ENCODE measurements at places on chromosomes 7 and 10.

DNA sequence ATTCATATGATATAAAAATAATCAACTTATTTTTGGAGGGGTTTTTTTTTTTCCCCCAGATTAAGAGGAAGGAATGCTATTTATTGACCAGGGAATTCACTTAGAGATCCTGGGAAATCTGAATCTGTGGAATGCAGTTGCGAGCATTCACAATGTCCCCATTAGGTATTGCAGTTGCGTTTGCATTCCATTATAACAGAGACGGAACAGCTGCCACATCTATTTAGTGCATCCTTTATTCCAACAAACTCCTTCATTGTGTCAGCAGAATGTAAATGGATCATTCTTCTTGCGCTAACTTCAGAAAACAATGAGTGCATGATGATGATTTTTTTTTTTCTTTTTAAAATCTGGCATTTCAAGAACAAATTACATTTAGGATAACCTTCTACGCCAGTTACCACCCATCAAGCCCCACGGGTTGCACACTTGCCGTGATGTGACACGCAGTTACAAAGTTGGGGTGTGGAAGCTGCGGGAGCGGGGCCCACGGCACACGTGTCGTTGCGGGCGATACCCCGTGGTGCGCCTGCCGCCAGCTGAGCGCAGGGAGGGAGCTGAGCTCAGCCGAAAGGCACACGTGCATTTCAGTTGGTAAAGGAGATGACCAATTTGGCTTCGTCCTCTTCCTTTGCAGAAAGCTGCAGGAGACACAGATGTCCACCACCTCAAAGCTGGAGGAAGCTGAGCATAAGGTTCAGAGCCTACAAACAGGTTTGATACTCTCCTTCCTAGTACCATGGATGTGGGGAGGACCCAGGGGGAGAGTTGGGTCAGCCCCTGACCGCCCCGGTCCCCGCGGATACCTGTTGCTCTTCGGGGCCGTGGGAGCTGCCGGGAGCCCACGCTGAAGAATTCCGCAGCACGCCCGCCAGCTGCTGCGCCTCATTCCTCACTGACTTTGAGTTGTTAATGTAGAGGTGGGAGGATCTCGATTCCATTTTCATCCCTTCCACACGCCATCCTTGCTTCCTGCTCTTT lies 175.3 kb upstream of the SH2B2 start:
- DNase-seq, result no peak

DNA sequence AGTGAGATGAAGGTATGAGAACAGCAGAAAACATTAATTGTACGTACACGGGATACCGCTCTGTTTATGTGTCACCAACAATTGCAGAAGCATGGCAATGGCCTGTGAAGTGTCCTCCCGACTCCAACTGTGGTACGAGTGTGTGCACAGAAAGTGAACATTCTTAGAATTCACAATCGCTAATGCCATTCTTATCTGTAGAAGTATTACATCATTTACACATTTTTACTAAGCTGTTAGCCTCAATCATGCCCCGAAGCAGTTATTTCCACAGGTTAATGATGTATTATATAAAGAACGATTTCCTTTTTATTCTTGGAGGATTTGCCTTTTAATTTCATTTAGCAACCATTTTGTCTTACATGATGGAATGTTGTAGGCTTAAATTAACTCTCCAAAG lies 103.4 kb downstream of the EVX1 start:
- DNase-seq, result no peak

DNA sequence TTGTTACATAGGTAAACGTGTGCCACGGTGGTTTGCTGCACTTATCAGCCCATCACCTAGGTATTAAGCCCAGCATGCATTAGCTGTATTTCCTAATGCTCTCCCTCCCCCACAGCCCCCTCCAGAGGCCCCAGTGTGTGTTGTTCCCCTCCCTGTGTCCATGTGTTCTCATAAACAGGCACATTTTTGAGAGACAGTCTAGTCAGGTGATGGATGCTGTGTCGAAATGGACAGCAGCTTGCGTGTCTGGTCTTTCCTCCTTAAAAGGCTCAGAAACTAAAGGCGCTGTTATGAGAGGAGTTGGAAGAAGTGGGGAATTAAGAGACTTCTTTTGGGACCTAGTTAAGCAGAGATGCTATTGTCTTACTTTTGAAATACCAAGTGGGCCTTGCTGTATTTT lies 296.0 kb downstream of the BBS9 start:
- no peak for DNase-seq

DNA sequence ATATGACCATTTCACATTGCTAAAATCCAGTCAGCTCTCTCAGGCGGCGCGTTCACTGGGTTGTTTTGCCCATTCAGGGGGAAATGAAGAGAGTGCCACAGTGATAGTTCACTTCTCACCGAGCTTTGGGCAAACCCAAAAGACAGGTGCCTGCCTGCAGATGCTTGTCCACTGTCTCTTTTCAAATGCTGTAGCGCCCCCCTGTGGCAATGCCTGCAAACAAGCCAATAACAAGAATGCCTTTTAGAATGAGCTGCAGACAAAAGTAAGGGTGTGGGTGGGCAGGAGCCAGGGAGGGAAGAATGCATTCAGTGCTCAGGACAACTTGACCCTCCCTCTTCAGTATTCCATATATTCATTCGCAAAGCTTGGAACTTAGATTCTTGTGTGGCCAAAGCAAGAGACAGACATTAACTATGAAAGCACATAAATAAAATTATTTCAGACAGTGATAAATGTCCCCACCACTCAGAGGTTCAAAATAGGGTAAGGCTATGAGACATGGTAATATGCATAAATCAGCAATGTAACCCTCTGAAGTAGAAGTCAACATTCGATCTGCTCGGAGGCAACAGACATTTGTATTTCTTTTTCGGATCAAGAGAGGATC lies 86.9 kb downstream of the JAZF1 start:
- peak; percentile 89 for DNase-seq

- no peak for DNase-seq
Measured at GRCh38 chr7:1915956-1916600, 246.0 kb downstream of the ELFN1 start.

DNA sequence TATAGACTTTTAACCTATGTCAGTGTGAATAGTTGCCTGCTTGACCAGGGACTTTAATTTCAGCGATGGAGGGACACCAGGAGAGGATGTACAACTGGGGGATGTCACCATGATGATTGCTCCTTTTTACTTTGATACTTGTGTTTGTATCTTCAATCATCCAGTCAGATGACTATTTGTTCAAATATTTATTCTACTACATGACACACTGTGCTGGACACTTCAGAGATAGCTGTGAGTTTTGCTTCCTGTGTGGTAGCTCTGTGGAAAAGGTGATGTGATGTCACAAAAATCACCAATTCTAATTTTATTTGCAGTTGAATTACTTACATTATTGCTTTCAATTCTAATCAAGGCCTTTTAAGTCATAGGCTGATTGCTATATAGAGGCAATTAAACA lies 62.7 kb upstream of the CREB5 start:
- peak; percentile 25 for DNase-seq

- peak; percentile 86 for DNase-seq
Measured at GRCh38 chr7:100465702-100466311, 1.7 kb upstream of the SPACDR start.

DNA sequence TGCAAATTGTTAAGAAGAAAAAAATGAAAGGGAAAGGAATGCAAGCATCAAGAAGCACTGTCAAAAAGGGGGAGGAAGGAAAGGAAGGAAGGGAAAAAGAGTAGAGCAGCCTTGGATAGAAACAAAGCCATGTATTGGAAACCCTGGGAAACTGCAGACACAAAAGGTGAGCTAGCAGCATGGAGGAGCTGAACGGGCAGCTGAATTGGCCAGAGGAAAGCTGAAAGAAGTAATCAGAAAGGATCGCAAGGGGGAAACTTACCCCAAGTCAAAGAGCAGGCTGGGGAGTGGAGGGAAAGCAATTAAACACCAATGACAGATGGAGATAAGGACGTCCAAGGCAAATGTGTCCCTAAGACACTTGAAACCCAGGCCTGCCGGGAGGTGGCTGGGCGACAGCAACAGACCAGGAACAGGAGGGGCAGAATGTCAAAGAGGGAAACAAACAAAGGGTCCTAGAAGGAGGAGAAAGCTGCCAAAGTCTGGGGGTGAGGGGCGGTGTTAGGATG lies 93.8 kb upstream of the SVIL start:
- peak; percentile 4 for DNase-seq

GRCh38 chr7:12322903-12323300 lies 80.8 kb downstream of the VWDE start:
- DNase-seq, result peak; percentile 78

- DNase-seq, result no peak
Measured at GRCh38 chr7:95585426-95585789, 10.9 kb downstream of the PDK4 start.

DNA sequence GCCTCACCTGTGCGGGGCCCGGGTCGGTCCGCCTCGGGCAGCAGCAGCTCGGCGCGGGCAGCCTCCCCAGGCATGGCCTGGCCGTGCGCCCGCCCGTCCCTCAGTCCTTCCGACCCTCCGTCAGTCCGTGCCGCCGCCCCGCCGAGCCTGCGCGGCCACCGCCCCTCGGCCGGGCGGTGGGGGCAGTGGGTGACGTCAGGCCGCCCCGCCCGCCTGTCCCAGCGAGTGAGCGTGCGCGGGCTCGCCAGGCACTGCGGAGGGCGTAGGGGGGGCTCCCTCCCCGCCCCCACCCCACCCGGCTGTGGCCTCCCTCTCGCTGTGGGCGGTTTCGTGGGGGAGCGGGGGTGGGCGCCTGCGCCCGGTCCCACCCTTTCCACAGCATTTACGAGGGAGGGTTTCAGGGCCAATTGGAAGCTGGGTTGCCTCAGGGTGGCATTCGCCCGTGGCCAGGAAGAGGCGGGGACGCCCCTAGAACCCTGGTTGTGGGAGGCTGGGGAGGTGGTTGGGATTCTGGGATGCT lies at the start of gene NACAD:
Gene NACAD, minus strand, starts transcription at position 149 of the 520 bp plus-strand sequence. Its CDS starts 75 bp downstream, at position 74.
- DNase-seq, result peak; percentile 92

DNA sequence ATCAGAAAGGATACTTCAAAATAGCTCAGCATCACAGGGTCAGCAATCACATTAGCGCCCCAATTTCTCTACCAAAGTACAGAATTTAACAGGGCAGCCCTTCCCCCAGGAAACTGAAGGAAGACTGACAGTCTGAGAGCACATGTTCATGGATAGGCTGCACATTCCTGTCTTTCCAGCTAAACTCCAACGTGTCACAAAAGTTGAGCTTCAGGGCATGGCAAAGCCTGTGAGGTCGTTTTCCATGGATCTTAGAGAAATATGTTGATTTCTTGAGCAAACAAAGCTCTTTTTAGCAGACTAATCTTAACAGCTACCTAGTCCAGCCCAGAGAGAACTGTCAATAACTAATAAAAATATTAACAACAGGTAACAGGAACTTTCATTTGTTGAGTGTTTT lies 207.9 kb downstream of the GRM3 start:
- DNase-seq, result no peak

- peak; percentile 52 for DNase-seq
Measured at GRCh38 chr7:95045236-95045923, 138.0 kb downstream of the PPP1R9A start.

DNA sequence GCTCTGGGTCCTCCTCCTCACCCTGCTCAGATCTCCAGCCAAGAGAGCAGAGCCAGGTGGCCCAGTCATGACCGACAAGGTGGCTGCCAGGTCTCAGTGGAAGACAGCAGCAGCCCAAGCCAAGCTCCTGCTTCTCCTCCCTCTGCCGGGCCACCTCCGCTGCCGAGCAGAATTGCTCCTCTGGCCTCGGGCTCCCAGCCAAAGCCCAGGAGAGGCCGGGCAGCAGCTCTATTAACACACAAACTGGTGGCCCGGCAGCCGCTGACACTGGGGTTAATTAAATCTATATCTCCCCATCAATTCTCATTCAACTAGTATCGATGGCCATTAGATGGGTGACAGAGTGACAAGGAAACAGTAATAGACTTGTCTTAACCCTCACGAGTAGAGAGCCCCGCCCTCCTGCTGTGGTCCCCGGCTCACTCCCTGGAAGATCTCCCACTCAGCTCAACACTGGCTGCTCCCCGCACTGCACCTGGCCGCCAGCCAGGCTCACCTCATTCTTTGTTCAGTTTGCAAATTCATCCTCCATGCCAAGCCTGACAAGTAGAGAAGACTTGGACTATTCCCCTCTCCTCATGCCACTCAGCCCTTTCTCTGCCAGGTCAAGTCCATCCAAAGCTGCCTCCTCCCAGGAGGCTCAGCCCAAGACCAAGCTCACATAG lies 74.1 kb upstream of the UNC5B start:
- peak; percentile 72 for DNase-seq

GRCh38 chr7:77200542-77200941 lies 923 bp upstream of the FGL2 start:
- no peak for DNase-seq

DNA sequence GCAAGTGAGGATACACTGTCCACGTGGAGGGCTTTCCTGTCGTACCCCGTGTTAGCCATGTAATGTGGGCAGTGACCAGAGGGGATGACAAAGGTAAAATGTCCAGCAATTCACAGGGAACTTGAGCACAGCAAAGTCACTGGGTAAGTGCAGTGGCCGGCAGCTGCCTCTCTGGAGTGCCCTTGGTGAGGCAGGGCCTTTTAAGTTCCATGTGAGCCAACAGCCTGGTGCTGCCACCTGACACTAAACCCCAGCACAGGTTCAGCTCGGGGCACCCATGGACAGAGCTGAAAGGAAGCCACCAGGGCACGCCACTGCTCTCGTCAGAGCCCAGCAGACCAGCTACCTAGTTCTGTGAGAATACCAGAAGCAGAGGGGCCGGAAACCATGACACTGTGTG lies 168.3 kb downstream of the PRKAG2 start:
- DNase-seq, result no peak

GRCh38 chr10:88794731-88795130 lies 7.8 kb upstream of the LIPM start:
- DNase-seq, result no peak

DNA sequence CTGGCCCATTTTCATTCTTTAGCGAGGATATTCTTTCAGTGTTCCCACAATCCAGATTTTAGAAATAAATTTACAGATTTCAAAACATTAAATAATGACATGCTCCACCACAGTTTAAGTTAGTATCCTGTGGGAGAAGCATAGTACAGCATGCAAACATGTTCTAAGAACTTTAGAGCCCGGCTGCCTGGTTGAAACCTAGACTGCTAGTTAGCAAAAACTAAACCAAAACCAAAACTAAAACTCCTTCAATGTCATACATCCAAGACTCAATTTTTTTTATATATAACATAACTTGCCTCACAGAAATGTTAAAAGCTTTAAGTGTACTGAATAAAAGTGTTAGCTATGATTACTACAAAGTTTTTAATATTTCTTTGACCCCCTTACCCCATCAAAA lies 17.0 kb downstream of the TRA2A start:
- no peak for DNase-seq

- no peak for DNase-seq
Measured at GRCh38 chr7:20479706-20480105, 135.8 kb upstream of the ABCB5 start.

GRCh38 chr10:25017154-25017590 lies 760 bp downstream of the THNSL1 start:
- peak; percentile 57 for DNase-seq

GRCh38 chr7:102220229-102220850 lies 66.3 kb upstream of the SH2B2 start:
- DNase-seq, result no peak
